ENCODE measurements at places on chromosomes 2 and 18.

GRCh38 chr2:149278872-149279264 lies 51.5 kb upstream of the LYPD6 start:
- DNase-seq, result no peak

DNA sequence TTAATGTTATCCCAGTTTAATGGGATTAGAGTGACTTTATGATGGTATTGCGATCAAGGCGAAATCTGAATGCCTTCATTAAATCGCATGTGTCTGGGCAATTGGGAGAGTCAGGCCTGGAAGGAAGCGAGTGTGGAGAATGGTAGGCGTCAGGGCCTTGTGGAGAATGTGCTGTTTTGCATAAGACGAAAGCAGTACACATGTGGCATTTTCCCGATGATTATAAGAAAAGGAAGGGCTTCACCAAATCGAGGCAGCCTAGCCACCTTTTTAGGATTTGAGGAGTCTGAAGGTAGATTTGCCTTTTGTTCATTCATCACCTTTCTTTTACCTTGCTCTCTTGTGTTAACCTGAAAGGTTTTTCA lies 1.0 kb downstream of the ZNF532 start:
- no peak for DNase-seq

DNA sequence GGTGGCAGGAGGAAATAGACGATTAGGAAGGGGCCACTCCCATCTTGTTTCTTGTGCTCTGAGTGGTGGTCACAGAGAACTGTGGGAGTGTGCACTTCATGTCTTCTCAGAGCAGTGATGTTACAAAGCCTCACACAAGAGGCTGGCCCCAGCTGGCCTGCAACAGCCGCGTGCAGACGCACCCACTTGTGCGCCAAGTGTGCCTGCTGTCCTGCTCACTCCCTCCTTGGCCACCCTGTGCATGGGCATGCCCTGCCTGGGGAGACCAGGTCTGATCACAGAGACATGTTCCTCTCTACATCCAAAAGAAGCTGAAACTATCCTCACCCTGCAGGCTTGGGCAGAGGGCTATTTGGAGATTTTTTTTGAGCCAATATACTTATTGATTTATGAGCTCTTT lies 108.4 kb downstream of the MRO start:
- no peak for DNase-seq

DNA sequence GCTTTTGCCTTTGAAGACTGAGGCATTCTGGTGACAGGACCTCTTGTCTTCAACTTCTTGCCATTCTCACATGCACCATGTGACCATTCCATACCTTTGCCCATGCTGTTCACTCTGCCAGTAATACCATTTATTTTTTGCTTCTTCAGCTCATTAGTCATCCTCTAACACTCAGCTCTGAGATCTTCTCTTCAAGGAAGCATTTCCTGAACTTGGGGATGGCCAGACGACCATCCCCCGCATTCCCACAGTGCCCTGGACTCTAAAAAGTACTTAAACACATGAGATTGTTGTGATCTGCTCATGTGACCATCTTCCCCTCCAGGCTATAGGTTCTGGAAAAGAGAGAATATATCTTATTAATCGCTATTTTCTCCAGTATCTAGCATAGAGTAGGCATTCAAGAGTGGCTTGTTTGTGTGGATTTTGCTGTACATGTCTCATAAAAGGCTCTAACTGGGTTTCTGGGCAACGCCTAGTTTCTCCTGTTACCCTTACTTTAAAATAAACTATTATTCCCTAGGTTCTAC lies 33.9 kb downstream of the PAX3 start:
- no peak for DNase-seq

- DNase-seq, result no peak
Observed at GRCh38 chr2:37847792-37848191, 77.3 kb upstream of the RMDN2 start.

DNA sequence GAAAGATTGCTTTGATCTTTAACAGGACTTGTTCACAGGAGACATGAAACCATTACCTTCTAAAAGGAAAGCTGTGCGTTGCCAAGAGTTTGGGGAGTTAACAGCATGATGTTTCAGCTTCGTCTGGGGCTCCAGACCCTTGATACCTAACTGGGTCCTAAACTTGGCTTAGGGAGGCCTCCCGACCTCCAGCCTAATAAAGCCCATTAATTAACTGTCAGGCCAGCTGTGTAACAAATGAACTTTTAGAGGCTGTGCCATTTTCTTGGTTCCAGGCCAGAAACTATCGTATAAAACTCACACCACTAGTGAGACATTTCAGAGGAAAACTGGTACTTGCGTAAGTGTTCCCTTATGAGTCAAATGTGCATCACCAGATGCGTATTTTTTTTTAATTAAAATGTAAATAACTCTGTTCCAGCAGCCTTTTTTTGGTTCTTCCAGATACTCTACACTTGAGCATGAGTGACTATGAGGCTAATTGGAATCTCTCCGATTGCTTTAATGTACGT lies 236.5 kb downstream of the BCL2 start:
- DNase-seq, result no peak

- DNase-seq, result no peak
Observed at GRCh38 chr2:85377083-85377482, 22.5 kb downstream of the ELMOD3 start.

- no peak for DNase-seq
Observed at GRCh38 chr2:164386231-164386630, 235.1 kb downstream of the GRB14 start.

GRCh38 chr2:136645236-136645828 lies 120.0 kb upstream of the THSD7B start:
- no peak for DNase-seq

GRCh38 chr2:128549094-128549493 lies 230.4 kb upstream of the HS6ST1 start:
- DNase-seq, result no peak

DNA sequence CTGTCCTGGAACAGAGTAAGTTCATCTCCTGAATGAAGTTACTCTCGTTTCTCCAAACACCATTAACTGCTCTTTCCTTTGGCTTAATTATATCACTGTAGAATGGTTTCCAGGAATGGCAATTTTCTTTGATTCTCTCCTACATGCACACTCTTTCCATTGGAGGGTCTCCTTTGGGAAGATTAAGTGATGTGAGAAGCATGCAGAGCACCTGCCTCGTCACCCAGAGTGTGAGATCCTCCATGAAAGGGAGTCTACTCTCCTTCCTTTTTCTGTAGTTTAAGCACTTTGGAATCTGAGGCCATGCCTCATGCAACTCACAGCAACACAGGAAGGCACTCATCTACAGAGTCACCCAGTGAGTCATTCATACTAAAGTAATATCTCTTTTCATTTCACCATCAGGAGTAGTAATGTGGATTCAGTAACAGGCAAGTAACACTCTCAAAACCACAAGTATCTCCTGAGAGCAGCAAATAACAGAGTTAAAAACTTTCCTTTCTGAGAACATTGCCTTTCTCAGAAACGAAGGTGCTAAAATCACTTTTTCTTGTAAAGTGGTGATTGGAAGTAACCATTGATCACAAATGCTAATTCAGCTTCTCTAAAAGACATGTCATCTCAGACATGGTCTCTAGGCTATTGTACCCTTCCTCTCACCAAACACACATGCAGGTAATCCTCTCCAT lies 52.8 kb upstream of the IL1RL1 start:
- DNase-seq, result peak; percentile 87

DNA sequence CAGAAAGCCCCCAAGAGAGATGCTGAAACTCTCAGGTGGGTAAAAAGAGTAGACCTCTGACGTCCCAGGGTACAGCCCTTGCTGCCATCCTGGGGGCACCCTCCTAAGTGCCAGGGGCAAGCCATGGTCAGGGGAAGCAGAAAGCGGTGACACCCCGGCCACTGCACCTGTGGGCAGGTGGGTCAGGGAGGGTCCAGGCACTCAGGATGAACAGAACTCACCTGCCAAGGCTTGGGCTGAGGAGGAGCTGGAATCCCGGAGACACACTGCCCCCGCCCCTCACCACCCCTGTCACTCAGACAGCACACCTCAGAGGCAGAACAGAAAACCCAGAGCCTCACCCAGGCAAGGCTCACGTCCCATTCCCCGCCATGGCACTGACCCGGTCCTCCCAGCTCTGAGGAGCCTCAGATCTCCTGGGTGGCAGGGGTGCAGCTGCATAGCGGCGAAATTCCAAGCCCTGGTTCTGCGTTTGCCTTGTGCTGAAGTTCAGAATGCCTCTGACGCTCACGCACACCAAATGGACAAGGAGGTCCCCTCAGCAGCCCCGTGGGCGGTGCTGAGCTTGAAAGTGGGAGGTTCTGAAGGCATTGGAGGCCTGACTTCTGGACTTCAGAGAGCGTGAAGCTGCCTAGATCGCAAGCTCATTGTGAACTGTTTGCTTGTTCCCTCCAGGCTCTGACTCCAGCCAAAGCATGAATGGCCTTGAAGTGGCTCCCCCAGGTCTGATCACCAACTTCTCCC lies 4.3 kb downstream of the GPR17 start:
- no peak for DNase-seq

All from activated CD4-positive, alpha-beta T cell treated with anti-CD3 and anti-CD28 coated beads, Interleukin-2, Interleukin-4, amounts not matched to agents 100 ng/mL and 50 ng/mL, durations not matched to agents 16 hours and 8 hours (primary cell).